Daoy (cell line): ENCODE measurements at places on chromosomes 3 and 15. TPM values are rescaled to one million over a fixed set of nuclear protein-coding genes. Genes with fewer than 3 reads are reported as not detected.

Gene SLC9C1
- not detected in 2 replicates for total RNA-seq

Gene UBE3A
- total RNA-seq, result 51.7 and 58.6 TPM in 2 replicates

Gene PIERCE2
- 0.11 and 1.3 TPM in 2 replicates for total RNA-seq

Gene ALS2CL
- total RNA-seq, result 0.74 and 0.86 TPM in 2 replicates

Gene ZNF660
- 0.60 and 0.91 TPM in 2 replicates for total RNA-seq
